ENCODE measurements at places on chromosomes 12 and 14.

GRCh38 chr14:105196265-105196960 is 15.3 kb upstream of the NUDT14 start:
- no peak for DNase-seq

DNA sequence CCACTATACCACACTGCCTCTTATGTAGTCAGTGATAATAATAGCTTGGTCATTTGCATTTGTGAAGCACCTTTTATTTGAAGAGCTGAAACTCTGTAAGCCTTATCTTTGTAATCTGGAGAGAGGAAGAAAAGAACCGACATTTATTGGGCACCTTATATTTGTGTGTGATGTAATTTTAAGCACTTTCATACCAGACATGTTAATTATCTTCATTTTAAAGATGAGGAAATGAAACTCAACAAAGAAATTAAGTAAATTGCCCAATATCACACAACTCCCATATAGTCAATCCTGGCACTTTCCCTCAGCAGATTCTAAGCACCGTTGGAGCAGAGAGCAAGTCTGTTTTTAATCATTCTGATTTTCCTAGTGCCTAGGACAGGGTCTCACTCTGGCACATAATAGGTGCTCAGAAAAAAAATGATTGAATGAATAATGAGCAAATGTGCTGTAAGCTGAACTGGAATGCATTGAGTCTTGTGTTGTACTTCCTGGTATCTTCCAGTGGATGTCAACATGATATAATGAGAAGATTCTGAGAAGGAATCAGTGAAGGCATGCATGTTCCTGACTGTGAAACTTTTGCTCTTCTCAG is 418.9 kb downstream of the ZFP36L1 start:
- DNase-seq = no peak

DNA sequence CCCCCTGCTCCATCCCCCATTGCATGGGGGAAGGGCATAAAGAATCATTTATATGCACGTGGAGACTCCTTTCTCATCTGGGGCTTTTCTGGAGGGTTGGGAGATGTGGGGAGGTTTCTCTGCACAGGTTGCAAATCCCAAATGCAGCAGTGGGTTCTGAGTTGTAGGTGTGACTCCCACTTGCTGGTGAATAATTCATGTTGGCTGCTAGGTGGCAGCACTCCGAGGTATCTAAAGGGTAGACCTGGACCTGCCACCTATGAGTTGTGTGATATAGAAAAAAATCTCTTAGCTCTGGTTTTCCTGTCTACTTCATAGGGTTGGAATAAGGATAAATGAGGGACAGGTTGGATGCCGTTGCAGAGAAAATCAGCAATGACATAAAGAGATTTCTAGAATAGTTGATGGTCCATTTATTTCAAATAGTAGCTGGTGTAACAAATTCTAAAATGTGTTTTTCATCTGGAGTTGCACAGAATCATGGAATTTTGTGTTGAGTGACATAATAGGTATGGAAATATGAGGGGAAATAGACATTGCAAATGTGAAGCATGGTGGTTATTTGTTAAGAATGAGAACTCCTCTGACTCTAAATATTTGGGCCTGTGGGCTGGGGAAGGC is 4.6 kb downstream of the MARCHF9 start:
- no peak for DNase-seq

- no peak for DNase-seq
Measured at GRCh38 chr14:28719130-28719529, 47.5 kb upstream of the FOXG1 start.

DNA sequence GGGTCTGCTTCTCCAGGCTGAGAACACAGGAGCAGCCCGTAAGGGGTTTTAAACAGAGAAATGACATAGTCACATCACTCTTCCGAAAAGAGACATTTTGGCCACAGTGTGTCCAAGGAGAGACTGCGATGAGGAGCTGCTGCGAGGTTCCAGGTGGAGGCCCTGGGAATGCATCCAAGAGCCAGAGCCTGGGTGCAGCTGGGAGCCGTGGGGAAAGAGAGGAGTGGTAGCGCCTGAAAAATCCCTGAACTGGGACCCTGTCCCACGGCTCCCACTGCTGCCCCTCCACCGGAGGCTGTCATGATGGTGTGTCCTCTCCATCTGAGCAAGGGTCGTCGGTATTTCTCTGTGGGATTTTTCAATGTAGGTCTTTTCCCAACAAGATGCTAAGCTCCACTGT is 146.9 kb downstream of the BCL11B start:
- no peak for DNase-seq

GRCh38 chr12:95836185-95836609 is 22.6 kb upstream of the SNRPF start:
- DNase-seq = no peak

DNA sequence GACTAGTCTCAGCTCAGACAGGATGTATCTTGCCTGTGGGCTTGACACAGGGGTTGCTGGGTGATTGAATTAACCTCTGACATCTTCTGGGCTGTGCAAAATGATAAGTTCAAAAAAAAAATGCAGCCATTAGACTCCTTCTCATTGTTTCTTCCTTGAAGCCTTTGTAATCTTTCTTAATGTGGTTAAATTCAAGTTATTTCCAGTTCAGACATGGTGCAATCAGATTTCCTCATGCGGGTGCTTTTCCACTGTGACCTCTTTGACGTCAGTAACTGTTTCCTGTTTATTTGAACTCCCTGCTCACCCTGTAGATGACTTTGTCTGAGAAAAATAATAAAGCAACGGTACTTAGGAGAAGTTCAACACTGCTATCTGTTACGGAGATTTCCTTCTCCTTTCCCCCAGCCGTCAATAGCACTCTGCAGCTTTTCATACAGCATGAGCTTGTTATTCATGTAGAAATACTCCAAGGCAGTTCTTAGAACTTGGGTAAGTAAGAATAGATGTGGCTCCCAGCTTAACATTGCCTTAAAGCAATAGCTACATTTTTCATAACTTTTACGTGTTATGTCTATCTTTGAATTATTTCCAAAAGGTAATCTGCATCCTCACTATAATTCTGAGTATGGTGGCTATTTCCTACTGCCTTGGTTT is 155.5 kb downstream of the PRKCH start:
- DNase-seq = no peak
